ENCODE measurements at places on chromosomes 2 and 18.

- no peak for DNase-seq
These were observed 25.1 kb downstream of the MAL start for GRCh38 chr2:95050385-95051300.

GRCh38 chr18:41418598-41418997, 536.4 kb upstream of the PIK3C3 start:
- no peak for DNase-seq

GRCh38 chr2:64063924-64064331, 44.7 kb upstream of the VPS54 start:
- DNase-seq: no peak

GRCh38 chr2:151260573-151261230, 961 bp downstream of the RBM43 start:
- no peak for DNase-seq

- DNase-seq: no peak
These were observed 84.1 kb upstream of the RGPD4 start for GRCh38 chr2:107742460-107743027.

DNA sequence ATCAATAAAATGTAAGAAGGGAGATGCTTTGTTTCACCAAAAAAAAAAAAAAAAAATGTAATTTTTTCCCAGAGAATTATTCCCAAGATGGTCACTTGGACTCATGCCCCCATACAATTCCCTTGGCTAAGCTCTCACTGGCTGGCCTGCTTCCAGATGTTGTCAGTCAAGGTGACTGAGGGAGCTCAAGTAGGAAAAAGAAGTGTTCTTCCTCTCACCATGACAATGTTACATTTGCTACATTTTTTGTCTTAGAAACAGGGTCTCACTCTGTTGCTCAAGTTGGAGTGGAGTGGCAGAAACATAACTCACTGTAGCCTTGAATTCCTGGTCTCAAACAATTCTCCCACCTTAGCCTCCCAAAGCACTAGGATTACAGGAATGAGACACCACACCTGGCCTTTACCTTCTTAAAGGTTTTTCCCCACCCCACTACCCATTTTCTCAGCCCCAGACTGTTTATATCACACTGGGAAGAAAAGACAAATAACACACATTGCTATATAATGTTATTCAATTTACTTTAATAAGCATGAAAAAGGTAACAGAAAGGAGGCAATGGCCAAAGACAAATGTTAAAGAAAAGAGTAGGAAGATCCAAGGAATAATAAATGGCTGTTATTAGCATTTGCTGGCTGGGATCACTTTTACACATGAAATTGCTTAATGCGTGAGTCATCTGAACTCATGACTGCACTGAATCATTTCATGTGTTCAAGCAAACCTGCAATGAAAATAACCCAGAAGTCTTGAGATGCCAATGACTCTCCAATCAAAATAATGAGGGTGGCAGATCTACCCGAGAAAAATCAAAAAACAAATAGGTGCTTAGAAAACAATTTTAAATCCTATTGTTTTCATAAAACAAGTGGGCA, 45.2 kb downstream of the ACVR1 start:
- no peak for DNase-seq

GRCh38 chr2:147479358-147479757, 365.5 kb upstream of the ACVR2A start:
- no peak for DNase-seq

Measured in hematopoietic multipotent progenitor cell (in vitro differentiated cells).